ENCODE measurements at places on chromosomes 12 and 14.

GRCh38 chr12:11730299-11731041 lies 81.0 kb downstream of the ETV6 start:
- no peak for DNase-seq

GRCh38 chr12:106941481-106942156 lies 14.1 kb upstream of the TMEM263 start:
- no peak for DNase-seq

DNA sequence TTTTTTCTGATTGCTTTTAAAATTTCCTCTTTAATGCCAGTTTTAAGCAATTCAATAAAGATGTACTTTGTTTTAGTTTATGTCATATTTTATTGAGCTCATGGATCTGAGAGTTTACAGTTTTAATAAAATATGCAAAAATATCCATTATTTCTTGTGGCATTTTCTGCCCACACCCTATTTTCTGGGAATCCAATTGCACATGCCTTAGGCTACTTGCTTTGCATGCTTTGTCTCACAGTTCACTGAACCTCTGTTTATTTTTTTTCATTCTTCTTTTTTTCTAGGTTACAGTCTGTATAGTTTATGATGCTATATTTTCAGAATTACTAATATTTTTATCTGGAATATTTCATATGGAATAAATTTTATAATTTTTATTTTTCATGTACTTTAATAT lies 1258.0 kb downstream of the FSCB start:
- DNase-seq: no peak

DNA sequence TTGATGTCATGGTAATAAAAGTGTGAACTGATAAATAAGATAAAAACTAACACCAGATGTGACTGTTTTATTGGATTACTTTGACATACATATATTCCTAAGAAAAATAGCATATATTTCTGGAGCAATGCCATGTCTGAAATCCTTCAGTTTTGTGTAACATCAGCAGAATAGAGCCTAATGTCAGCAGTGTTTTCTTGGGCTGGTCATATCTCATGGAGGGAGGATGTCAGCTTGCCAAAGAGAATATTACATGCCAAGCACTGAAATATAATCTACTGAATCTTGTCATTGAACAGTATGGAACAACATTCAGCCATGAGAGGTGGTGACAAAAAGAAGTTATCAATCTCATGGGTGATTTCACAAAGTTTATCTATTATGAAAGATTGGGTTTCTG lies 220.3 kb downstream of the KLHL28 start:
- DNase-seq: no peak

DNA sequence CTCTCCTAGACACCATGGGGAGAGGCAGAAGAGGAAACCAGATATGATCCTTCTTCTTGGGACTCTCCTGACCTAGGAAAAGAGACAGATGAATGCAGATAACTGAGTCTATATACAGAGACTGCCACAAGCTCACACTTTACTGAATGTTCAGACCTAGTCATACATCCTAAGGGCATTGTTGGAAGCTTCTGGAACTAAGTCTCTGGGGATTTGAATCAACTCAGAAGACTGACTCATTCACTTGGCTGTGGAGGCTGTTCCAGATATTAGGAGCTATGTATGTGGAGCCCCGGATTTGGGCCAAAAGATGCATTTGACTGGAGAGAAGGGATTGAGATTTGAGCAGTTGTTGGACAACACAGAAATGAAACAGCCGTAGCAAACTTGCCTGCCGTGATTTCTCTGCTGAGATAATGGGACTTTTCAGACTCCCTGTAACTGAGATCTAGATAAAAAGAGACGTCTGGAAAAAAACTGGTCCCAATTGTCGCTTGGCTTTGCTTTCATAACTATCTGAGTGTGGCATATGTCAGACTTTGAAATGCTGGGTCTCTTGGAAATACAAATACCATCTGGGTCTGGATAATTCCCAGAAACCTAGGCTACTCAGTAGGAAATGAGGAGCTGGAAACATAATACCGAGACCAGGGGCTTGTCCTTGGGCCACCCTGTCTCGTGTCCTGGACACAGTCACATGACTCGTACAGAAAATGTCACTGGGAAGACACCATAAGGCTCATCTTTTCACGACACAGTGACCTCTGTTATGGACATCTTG lies 396.8 kb downstream of the NUAK1 start:
- no peak for DNase-seq

DNA sequence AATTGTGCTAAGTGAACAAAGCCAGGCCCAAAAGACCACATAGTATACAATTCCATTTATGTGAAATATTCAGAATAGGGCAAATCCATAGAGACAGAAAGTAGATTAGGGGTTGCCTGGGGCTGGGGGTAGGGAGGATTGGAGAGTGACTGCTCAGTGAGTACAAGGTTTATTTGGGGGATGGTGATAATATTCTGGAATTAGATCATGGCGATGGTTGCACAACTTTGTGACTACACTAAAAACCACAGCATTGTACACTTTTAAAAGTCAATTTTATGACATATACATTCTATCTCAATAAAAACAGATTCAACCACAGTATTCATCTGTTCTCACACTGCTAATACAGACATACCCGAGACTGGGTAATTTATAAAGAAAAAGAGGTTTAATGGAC lies 68.7 kb upstream of the MAP1LC3B2 start:
- no peak for DNase-seq

DNA sequence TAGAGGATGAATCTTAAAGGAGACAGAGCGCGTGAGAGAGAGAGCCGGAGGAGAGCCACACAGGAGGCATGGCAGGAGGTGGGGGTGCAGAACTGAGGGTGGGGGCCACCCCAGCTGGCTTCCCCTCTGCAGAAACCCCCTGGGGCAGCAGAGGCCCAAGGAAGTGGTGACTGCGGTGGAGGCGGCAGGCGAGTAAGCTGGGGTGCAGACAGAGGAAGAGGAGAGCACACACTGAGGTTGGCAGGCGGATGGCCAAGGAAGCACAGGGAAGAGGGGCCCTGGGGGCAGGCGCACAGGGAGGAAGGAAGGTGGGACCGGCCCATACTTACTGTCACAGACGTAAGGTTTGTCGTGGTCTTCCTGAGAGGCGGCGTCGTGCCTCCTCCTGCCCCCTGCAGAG lies 179.8 kb downstream of the DPF3 start:
- DNase-seq: no peak

- DNase-seq: no peak
Measured at GRCh38 chr14:84969501-84969900, 560.4 kb upstream of the FLRT2 start.

- DNase-seq: no peak
Measured at GRCh38 chr12:74285773-74286172, 251.9 kb upstream of the ATXN7L3B start.

Measured in hematopoietic multipotent progenitor cell treated with erythropoietin and hydrocortisone succinate and interleukin-3 and kit ligand, for 15 days (in vitro differentiated cells).